ENCODE measurements at places on chromosomes 1 and 21.
A peak's percentile ranks its signal among the peaks of the same experiment; 100 is the strongest.

DNA sequence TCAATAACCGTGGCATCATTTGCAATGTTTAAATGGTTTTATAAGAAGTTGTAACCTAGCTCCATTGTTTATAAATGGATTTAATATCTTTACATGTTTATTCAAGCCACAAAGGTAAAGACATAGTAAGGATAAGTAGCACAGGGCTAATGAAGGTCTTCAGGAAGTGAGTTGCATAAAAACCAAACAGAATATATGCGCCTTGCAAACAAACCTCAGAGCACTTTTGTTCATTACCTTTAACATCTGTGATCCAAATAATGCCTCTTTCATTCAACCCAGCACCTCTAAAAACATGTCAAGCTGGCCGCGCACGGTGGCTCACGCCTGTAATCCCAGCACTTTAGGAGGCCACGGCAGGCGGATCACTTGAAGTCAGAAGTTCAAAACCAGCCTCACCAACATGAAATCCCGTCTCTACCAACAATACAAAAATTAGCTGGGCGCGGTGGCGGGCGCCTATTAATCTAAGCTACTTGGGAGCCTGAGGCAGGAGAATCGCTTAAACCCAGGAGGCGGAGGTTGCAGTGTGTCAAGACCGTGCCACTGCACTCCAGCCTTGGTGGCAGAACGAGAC, 25.3 kb downstream of the BRINP3 start:
- no peak for DNase-seq

GRCh38 chr1:223425550-223425949, 32.3 kb downstream of the CCDC185 start:
- DNase-seq = no peak

DNA sequence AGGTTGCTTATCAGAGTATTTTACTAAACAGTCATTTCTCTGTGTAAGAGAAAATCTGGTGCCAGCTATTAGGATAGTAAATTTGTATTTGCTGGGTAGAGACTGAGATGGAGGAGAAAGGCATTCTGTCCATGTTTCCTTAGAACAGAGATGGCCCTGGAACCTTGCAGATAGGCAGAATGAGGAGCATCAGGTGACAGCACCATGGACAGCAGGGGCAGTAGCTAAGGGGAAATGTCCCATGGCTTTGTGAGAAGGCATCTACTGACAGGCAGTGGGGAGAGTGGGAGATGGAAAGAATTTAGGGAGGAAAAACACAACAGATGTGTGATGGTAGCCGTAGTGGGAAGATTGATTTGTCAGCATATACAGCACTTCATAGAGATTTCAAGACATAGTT, 105.0 kb downstream of the PRRX1 start:
- peak; percentile 19 for DNase-seq

GRCh38 chr1:218556016-218556415, 210.9 kb downstream of the TGFB2 start:
- no peak for DNase-seq
